GM20000 (cell line): ENCODE measurements at places on chromosomes 5 and 9.
A peak's percentile ranks its signal among the peaks of the same experiment; 100 is the strongest.

- peak; percentile 94 for DNase-seq
These were observed 683 bp downstream of the DBN1 start for GRCh38 chr5:177472460-177473442.

DNA sequence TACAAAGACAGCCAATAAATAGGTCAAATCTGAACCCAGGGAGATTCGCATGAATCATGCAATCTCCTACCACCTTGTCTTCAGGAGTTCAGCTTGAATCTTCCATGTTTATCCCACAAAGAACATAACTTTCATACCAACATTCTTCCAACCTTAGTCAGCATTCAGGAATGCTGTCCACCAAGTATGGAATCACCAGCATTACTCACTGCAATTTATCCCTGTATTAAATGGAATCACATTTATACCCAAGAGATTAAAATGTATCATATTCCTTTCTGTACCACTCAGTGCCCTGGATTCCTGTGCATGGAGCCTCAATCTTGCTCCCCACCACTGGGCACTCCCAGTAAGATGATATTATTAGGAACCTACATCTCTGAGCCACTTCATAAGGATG, 162.6 kb downstream of the GLIS3 start:
- DNase-seq, result no peak

GRCh38 chr9:90544488-90544887, 98.1 kb downstream of the DIRAS2 start:
- no peak for DNase-seq

DNA sequence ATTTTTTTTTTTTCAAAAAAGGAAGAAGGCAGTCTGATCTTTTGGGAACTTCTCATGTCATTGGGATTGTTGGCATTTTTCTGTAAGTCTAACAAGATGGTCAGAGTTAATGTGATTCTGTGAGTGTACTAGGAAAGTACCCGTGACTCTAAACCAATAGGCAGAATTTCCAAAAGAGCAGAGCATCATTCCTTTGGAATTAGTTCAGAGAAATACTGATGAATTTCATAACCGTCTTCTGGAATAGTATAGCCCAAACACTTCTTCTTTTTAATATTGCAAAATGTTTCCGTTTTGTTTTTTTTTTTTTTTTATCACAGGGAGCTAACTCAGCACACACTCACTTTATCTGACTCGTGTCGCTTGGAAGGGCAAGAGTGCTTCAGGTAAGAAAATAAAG, 407.4 kb downstream of the DTWD2 start:
- no peak for DNase-seq

- no peak for DNase-seq
These were observed 722 bp upstream of the ERGIC1 start for GRCh38 chr5:172833372-172833685.

DNA sequence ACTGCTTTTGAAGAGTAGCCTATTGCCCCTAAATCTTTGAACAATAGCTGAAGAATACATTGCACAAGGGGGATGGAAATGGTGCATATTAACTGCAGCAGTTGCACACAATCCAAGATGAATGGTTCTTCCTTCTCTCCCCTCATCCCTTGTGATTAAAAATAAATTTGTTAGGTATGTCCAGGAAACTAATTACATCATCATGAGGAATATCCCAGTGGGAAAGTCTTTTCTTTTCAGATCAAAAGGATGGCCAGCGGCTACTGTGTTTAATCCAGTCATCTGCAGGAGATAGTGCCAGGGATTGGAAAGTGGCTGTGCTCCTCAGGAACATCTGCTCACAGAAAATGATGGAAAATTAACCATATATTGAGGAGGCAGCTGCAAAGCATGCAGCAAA, 508.4 kb upstream of the SEMA6A start:
- no peak for DNase-seq

DNA sequence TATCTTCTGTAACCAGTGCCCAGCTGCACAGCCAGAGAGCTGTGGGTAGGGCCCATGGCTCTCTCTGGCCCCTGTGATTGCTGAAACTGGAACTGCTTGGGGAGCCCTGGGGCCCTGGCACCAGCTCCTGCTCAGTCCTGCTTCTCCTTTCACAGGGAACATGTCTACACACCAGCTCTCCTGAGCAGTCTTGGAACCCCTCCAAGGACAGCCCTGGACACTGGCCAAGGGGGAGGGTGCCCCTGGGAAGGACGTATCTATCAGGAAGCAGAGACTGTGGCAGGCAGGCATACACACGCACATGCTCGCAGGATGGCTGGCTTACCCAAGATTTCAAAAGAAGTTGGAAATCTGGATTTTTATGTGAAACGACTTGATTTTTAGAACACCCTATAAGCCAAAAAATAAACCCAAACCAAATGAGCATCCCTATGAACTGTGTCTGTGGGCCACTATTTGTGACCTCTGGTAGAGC, 8.8 kb upstream of the TRAF1 start:
- no peak for DNase-seq

DNA sequence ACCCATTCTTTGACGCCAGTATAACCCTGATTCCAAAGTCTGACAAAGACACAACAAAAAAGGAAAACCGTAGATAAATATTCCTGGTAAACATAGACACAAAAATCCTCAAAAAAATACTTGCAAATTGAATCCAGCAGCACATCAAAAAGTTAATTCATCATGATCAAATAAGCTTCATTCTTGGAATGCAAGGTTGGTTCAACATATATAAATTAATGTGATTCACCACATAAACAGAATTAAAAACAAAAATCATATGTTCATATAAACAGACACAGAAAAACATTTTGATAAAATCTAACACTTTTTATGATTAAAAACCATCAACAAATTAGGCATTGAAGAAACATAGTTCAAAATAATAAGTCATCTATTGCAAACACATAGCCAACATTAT, 324.2 kb upstream of the TRPC7 start:
- no peak for DNase-seq

GRCh38 chr5:120545007-120545406, 80.9 kb downstream of the PRR16 start:
- DNase-seq, result no peak

DNA sequence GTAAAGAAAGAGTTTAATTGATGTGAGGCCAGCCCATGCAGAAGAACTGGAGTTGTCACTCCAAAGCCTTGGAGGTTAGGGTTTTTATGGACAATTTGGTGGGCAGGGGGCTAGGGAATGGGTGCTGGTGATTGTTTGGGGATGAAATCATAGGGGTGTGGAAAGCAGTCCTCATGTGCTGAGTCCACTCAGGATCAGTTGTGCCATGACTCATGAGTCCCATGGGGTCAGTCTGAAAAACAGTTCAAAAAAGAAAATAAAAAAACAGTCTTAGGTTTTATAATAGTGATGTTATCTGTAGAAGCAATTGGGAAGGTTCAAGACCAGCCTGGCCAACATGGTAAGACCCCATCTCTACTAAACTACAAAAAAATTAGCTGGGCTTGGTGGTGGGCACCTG, 162.3 kb downstream of the KDM4C start:
- DNase-seq, result no peak

- no peak for DNase-seq
These were observed 550 bp downstream of the IFNE start for GRCh38 chr9:21481470-21482056.

DNA sequence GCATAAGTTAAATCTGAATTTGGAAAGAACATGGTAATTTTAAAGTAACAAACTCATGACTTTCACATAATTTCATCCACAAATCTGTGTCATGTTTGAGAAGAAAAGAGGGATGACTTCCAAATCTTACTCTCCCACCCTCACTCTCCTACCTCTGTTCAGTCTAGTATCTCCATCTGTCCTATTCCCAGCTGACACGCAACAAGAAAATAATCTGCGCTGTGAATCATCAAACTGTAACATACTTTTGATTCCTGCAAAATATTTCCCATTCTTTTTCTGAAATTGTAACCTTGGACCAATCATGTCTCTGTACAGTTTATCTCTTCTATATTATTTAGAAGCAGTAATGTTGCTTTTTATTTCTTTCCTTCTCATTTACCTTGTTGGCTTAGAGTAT, 91.4 kb downstream of the SLC12A2 start:
- DNase-seq, result no peak

- no peak for DNase-seq
These were observed 15.9 kb downstream of the SEC24A start for GRCh38 chr5:134664448-134664847.

GRCh38 chr5:123718238-123718637, 206.3 kb downstream of the CSNK1G3 start:
- no peak for DNase-seq

DNA sequence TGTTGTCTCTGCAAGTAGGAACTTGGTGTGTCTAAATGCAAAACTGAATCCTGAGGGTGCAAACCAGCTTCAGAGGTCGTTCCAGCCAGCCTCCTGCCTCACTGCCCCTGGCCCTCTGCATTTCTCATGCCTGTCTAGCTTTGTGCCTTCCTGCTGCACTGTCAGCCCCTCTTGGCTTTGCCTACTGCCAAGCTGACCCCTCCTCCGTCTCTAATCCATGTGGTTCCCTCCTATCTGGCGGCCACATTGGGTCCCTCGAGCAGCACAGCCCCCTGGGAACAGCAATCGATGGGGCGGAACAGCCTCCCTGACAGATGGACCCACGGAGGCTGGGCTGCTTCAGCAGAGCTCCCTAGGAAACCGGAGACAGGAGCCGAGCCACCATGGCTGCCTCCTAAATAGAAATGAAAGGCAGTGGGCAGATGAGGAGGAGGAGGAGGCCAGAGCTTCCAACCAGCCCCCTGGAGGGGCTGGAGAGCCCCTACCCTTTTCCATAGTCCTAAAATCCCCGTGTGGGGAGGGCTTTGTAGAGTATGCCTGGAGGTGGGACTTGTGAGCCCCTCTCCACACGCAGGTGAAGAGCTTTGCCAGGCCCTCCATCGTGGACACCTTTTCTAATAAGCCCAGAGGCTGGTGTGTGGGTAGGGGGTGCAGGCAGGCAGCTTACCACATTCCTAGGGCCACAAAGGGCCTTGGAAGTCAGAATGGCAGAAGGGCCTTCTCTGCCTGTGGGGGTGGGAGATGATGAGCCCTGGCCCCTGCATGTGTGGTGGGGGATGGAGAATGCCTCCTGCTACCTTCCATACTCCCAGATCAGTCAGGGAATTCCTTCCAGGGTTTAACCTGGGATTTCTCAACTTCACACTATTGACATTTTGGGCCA, 9.2 kb upstream of the CXXC5 start:
- DNase-seq, result peak; percentile 30

- no peak for DNase-seq
These were observed 82.8 kb upstream of the SPATA31C2 start for GRCh38 chr9:88221105-88221504.

DNA sequence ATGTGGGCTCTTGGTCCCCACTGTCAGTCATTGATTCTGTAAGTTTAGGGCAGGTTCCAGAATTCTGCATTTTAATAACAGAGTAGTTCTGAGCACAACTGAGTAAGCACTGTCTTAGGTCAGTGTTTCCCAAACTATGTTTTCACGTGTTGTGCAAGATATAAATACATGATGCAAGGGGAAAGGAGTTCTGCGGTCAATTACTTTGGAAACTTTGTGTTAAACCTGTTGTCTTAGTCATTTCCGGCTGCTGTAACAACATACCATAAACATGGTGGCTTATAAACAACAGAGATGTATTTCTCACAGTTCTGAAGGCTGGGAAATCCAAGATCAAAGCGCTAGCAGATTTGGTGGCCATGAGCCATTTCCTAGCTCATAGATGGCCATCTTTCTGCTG, 69.8 kb downstream of the EQTN start:
- no peak for DNase-seq

GRCh38 chr5:173178369-173178910, 34.1 kb downstream of the BNIP1 start:
- no peak for DNase-seq

DNA sequence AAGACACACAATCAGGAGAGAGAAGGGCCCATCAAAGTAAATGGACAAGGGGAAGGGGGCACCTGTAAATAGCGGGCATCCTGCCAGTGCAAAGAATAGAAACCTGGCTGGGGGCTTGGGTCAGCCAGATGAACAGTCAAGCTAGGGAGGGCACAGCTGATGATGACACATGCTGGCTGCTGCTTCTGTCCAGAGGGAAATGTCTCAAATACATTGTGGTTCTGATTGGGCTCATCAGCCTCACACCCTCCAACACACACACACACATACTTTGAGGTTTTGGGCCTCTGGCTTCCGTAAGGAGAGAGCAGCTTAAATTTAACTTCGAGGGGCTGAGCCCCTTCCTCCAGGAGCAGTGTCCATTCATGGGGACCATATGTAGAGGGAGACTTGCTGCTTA, 27.6 kb upstream of the SPATA31E1 start:
- DNase-seq, result no peak

GRCh38 chr9:121350993-121351561, 19.0 kb downstream of the STOM start:
- no peak for DNase-seq

DNA sequence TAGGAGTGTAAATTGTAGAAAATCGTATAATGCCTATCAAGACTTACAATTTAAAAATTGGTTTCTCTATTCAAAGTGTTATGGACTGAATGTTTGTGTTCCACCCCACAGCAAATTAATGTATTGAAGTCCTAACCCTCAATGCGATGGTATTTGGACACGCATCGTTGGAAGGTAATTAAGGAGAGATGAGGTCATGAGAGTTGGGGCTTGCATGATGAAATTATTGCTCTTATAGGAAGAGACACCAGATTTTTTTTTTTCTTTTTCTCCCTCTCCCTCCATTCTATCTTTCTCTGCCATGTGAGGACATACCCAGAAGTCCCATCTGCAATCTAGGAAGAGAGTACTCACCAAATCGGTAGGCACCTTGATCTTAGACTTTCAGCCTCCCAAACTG, 189.2 kb downstream of the MAN2A1 start:
- DNase-seq, result no peak

DNA sequence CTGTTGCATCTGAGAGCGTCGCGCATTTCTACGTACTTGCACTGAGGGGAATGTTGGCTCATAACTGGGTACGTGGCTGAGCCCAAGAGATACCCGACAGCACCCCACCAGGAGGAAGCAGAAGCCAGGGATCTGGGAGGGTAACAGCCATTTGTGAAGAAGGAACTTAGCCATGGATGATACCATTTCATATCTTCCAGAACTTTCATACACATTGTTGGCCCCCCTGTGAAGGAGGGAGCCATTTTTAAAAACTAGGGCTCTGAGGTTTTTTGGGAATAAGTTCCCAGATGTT, 101.4 kb upstream of the SLC44A1 start:
- no peak for DNase-seq

DNA sequence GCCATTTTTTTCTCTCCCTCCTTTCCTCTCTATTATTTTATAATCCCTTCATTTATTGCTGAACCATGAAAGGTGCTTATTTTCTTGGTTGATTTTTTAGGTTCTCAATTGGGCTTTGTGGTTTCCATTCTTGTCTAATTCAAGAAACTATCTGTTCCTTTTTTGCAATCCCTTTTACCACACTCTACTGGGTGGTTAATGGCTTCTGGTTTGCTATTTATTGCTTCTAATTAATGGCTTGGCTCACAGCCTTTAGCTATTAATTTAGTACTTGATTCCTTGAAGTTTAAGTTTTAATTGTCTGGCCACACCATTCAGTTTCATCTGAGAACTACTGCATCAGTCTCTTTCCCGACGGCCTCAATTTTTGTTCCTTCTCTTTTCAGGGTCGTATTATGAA, 5.6 kb downstream of the FRRS1L start:
- DNase-seq, result no peak

- DNase-seq, result no peak
These were observed 195.5 kb upstream of the CLINT1 start for GRCh38 chr5:158054223-158055110.

GRCh38 chr5:3307982-3308621, 287.5 kb upstream of the IRX1 start:
- no peak for DNase-seq

- DNase-seq, result no peak
These were observed 10.5 kb downstream of the LNPEP start for GRCh38 chr5:96946381-96946780.
